ENCODE measurements at places on chromosomes 11 and 22. TPM values are rescaled to one million over a fixed set of nuclear protein-coding genes. Genes with fewer than 3 reads are reported as not detected.

- no peak for DNase-seq
- no peaks in the 10 kb centered on the region for H3K4me1 ChIP-seq
- no peak overlapping the region for H3K27ac ChIP-seq
- no peaks in the 10 kb centered on the region for H3K36me3 ChIP-seq
- H3K4me3 ChIP-seq = no peak overlapping the region
These were observed 332.8 kb downstream of the MN1 start for GRCh38 chr22:27468712-27469111.

DNA sequence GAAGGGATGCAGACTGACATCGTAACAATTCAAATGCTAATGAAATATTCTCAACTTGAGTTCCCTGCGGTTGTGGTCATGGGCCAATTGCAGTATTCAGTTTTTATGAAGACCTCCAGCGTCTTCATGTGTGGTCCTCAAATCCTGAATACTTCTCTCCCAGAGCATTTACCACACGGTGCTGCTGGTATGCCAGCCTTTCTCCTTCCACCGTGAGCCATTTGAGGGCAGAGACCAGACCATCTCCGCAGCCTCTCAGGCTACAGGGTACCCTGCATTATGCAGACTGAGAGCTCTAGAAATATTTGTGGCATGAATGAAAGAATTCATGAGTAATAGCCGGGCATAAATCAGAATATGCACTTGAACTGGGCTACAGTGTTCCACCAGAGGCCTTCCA lies 289.7 kb downstream of the ST3GAL4 start:
- no peak overlapping the region for H3K27ac ChIP-seq
- H3K4me1 ChIP-seq = no peaks in the 10 kb centered on the region
- no peaks in the 10 kb centered on the region for H3K36me3 ChIP-seq
- peaks cover 16% of the 10 kb centered on the region for H3K27me3 ChIP-seq

GRCh38 chr11:102139081-102139498 lies 28.8 kb downstream of the YAP1 start:
- H3K4me3 ChIP-seq = no peak overlapping the region
- H3K27me3 ChIP-seq = no peaks in the 10 kb centered on the region
- H3K36me3 ChIP-seq = no peaks in the 10 kb centered on the region
- H3K4me1 ChIP-seq = peaks cover 24% of the 10 kb centered on the region
- no peak for DNase-seq

- no peaks in the 10 kb centered on the region for H3K36me3 ChIP-seq
- H3K27ac ChIP-seq = peak overlapping the region; percentile 78
- peaks cover 5% of the 10 kb centered on the region for H3K4me1 ChIP-seq
- H3K27me3 ChIP-seq = no peaks in the 10 kb centered on the region
These were observed 42.2 kb upstream of the FBLN1 start for GRCh38 chr22:45460288-45461109.

DNA sequence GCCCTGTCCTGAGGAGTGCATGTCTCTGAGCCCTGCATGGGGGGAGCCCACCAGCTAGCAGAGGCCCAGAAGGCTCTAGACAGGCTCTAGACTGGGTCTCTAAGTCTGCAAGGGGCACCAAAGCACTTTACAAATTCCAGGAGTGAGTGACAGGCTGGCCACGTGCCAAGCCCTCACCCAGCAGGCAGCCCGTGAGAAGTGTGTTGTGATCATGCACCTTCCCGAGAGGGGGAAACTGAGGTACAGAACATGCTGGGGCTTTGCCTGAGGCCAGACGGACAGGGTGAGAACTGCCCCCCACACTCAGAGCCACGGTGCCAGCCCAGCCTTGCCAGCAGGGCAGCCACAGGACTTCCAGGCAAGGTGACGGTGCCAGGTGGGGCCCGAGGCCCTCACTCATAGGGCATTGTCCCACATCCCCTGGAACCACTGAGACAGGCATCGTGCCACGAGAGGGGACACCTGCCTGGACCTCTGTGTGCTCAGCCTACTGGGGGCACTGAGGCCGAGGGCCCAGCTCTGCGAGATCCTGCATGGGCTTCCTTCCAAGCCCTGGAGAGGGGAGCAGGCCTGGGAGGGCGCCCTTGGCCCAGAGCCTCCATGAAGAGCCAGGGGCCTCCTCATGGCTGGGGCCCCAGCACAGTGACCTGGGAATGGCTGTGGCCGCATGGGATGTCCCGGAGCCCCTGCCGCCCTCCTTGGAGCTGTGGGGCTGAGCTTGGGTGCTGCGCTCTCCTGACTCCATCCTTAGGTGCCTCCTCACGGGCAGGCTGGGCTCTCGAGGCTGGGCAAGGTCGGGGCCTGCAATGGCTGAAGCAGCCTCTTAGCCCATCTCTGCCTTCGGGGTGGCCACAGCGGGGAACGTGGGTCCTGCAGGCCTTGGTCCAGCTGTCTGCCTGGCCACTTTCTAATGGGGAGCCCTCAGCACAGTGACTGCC lies 121.5 kb downstream of the KCNQ1OT1 start:
- peaks cover 19% of the 10 kb centered on the region for H3K4me1 ChIP-seq
- H3K36me3 ChIP-seq = no peaks in the 10 kb centered on the region
- no peaks in the 10 kb centered on the region for H3K27me3 ChIP-seq
- H3K27ac ChIP-seq = no peak overlapping the region

DNA sequence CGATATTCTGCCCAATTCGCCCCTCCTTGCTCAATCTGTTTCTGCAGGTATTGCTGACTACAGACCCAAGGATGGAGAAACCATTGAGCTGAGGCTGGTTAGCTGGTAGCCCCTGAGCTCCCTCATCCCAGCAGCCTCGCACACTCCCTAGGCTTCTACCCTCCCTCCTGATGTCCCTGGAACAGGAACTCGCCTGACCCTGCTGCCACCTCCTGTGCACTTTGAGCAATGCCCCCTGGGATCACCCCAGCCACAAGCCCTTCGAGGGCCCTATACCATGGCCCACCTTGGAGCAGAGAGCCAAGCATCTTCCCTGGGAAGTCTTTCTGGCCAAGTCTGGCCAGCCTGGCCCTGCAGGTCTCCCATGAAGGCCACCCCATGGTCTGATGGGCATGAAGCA lies 9.2 kb upstream of the SLC35E4 start:
- no peak for DNase-seq
- H3K4me1 ChIP-seq = peaks cover 5% of the 10 kb centered on the region
- H3K27ac ChIP-seq = no peak overlapping the region

DNA sequence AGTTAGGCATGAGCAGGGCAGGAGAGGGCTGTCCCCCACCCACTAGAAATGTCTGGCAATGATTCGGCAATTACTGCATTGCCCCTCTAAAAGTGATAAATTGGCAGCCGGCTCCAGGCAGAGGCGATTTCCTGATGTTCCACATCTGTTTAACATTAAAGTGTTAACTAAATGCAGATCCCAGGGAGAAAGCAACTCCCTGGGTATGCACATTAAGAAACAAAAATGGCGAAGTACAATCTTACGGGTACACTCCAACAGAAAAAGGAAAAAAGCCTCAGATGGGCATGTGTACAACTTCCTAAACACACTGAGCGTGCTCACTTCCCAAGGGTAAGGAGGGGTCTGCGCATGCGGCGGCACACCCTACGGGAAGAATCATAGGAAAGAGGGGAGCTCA lies 314.4 kb downstream of the CASP12 start:
- no peak overlapping the region for H3K27ac ChIP-seq
- H3K36me3 ChIP-seq = no peaks in the 10 kb centered on the region
- H3K4me3 ChIP-seq = no peak overlapping the region
- no peaks in the 10 kb centered on the region for H3K4me1 ChIP-seq
- DNase-seq = no peak

- no peaks in the 10 kb centered on the region for H3K27me3 ChIP-seq
- no peaks in the 10 kb centered on the region for H3K36me3 ChIP-seq
- H3K4me1 ChIP-seq = peaks cover 48% of the 10 kb centered on the region
- peak; percentile 81 for DNase-seq
- H3K27ac ChIP-seq = peak overlapping the region; percentile 85
These were observed 874 bp downstream of the ZFTA start for GRCh38 chr11:63767565-63768236.

- H3K4me3 ChIP-seq = no peak overlapping the region
- H3K36me3 ChIP-seq = no peaks in the 10 kb centered on the region
- no peaks in the 10 kb centered on the region for H3K4me1 ChIP-seq
- peaks cover 47% of the 10 kb centered on the region for H3K27me3 ChIP-seq
- no peak for DNase-seq
These were observed 23.3 kb upstream of the EIF3D start for GRCh38 chr22:36552289-36552688.

The CDC42EP2 gene
- 21.9 TPM for total RNA-seq

DNA sequence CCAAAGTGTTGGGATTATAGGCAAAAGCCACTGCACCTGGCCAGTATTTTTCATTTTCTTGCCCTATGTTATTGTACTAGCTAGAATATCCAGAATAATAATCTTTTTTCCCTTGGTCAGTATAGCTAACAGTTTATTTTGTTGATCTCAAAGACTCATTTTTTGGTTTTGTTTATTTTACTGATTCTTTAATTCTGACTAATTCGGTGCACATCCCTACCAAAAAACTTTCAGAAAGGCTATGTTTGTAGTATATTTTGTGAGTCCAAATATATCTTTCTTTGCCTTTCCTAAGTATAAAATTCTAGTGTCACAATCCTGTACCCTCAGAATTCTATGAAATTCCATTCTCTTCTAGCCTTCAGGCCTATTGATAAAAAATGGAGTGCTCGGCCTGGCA lies 84.3 kb downstream of the PHF21A start:
- no peaks in the 10 kb centered on the region for H3K27me3 ChIP-seq
- no peaks in the 10 kb centered on the region for H3K36me3 ChIP-seq
- H3K4me3 ChIP-seq = no peak overlapping the region
- H3K27ac ChIP-seq = no peak overlapping the region

- peaks cover 46% of the 10 kb centered on the region for H3K4me1 ChIP-seq
- no peaks in the 10 kb centered on the region for H3K27me3 ChIP-seq
- peak overlapping the region; percentile 78 for H3K4me3 ChIP-seq
These were observed 204 bp downstream of the FADS2 start for GRCh38 chr11:61828379-61828628.

GRCh38 chr11:95728790-95729189 lies 60.8 kb downstream of the FAM76B start:
- H3K27ac ChIP-seq = no peak overlapping the region
- no peak overlapping the region for H3K4me3 ChIP-seq
- H3K4me1 ChIP-seq = no peaks in the 10 kb centered on the region
- no peaks in the 10 kb centered on the region for H3K27me3 ChIP-seq

The CYB5R2 gene
- total RNA-seq = 0.36 TPM

The SRRD gene
- total RNA-seq = 26.3 TPM

The KCNK4 gene
- total RNA-seq = not detected

- H3K4me1 ChIP-seq = peaks cover 15% of the 10 kb centered on the region
- no peaks in the 10 kb centered on the region for H3K27me3 ChIP-seq
- H3K4me3 ChIP-seq = no peak overlapping the region
- H3K36me3 ChIP-seq = no peaks in the 10 kb centered on the region
- DNase-seq = no peak
These were observed 56.0 kb upstream of the HORMAD2 start for GRCh38 chr22:30024231-30024630.

- H3K27ac ChIP-seq = no peak overlapping the region
- no peaks in the 10 kb centered on the region for H3K36me3 ChIP-seq
- no peak for DNase-seq
- H3K27me3 ChIP-seq = no peaks in the 10 kb centered on the region
- H3K4me1 ChIP-seq = no peaks in the 10 kb centered on the region
- no peak overlapping the region for H3K4me3 ChIP-seq
These were observed 43.0 kb downstream of the MMP20 start for GRCh38 chr11:102582140-102582539.

The GGTLC3 gene
- total RNA-seq = not detected

DNA sequence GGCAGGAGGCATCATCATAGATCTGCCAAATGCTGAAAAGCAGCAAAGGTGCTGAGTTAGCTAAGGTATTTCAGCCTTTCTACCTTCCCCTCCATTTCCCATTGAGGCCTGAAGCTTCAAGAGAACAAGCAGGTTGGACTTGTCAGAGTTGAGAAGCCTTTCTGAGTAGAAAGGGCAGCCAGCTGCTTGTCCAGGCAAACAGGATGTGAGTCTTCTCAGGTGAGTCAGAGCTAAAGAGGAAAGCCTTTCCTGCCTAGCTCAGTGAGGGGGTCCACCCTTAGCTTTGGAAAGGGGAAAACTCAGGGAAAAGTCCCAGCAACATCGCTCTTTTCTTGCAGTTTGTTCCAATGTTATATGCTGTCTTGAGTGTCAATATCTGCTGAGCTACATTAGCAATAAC lies 13.2 kb upstream of the MPZL2 start:
- no peak for DNase-seq
- no peaks in the 10 kb centered on the region for H3K4me1 ChIP-seq
- no peak overlapping the region for H3K4me3 ChIP-seq
- peaks cover 8% of the 10 kb centered on the region for H3K27me3 ChIP-seq

- H3K27ac ChIP-seq = no peak overlapping the region
- no peaks in the 10 kb centered on the region for H3K4me1 ChIP-seq
- H3K27me3 ChIP-seq = no peaks in the 10 kb centered on the region
These were observed 30.5 kb downstream of the CDPF1 start for GRCh38 chr22:46219636-46220035.

- no peaks in the 10 kb centered on the region for H3K27me3 ChIP-seq
- no peak for DNase-seq
- peaks cover 7% of the 10 kb centered on the region for H3K36me3 ChIP-seq
- H3K4me3 ChIP-seq = no peak overlapping the region
- H3K4me1 ChIP-seq = peaks cover 16% of the 10 kb centered on the region
- no peak overlapping the region for H3K27ac ChIP-seq
These were observed 67.9 kb downstream of the CYB5R2 start for GRCh38 chr11:7605186-7605943.

DNA sequence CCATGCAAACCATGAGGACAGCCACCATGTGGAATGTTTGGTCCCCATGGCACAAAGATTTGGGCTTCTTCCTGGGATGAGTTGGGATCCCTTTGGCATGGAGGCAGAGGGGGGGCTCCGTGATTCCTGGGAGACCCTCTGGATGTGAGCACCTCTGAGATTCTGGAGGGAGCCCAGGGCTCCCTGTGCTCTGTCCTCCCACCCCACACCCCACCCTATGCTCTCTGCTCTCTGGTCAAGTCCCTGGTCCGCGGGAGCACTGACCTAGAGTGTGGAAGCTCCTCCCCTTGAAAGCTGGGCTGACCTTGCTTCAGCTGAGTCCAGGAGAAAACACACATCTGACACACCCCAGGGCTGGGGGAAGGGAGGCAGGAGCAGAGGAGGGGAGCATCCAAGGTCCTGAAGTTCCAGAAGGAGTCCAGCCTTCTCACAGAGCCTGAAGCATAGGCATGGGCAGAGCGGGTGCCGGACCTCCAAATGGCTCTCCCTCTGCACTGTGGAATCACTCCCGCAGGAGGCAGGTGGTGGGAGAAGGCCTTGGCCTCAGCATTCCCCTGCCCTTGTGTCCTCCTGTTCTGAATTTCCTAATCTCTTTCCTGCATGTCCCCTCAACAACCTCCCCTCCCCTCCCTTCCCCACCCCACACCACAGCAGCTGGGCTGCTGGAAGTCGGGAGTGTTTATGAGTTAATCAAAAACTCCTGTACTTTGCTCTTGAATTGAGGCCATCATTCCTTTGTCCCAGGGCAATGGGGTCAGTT lies 25.7 kb upstream of the OAF start:
- DNase-seq = peak; percentile 71
- H3K4me1 ChIP-seq = peaks cover 22% of the 10 kb centered on the region
- no peaks in the 10 kb centered on the region for H3K27me3 ChIP-seq
- H3K4me3 ChIP-seq = no peak overlapping the region

GRCh38 chr22:37865510-37865909 lies 16.3 kb downstream of the EIF3L start:
- DNase-seq = no peak
- H3K36me3 ChIP-seq = peaks cover 52% of the 10 kb centered on the region
- H3K27me3 ChIP-seq = no peaks in the 10 kb centered on the region
- no peak overlapping the region for H3K4me3 ChIP-seq
- peaks cover 27% of the 10 kb centered on the region for H3K4me1 ChIP-seq

GRCh38 chr11:19957294-19957943 lies 202.9 kb downstream of the DBX1 start:
- no peaks in the 10 kb centered on the region for H3K36me3 ChIP-seq
- no peak for DNase-seq
- H3K27me3 ChIP-seq = no peaks in the 10 kb centered on the region
- peak overlapping the region; percentile 16 for H3K27ac ChIP-seq
- H3K4me1 ChIP-seq = peaks cover 17% of the 10 kb centered on the region

Data from heart right ventricle (tissue), 16 donors.